ENCODE measurements at places on chromosomes 11 and 22.
A peak's percentile ranks its signal among the peaks of the same experiment; 100 is the strongest.

GRCh38 chr11:10208131-10208575 lies 85.9 kb downstream of the SBF2 start:
- no peak for DNase-seq

DNA sequence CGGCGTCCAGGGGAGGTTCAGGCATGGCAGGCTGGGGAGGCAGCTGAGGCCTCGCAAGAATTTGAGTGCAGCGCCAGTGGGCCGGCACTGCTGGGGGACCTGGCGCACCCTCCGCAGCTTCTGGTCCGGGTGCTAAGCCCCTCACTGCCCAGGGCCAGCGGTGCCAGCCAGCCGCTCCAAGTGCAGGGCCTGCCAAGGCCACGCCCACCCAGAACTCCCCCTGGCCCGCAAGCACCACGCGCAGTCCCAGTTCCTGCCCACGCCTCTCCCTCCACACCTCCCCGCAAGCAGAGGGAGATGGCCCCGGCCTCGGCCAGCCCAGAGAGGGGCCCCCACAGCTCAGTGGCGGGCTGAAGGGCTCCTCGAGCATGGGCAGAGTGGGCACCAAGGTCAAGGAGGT lies 2017.3 kb downstream of the LRRC4C start:
- DNase-seq, result no peak

DNA sequence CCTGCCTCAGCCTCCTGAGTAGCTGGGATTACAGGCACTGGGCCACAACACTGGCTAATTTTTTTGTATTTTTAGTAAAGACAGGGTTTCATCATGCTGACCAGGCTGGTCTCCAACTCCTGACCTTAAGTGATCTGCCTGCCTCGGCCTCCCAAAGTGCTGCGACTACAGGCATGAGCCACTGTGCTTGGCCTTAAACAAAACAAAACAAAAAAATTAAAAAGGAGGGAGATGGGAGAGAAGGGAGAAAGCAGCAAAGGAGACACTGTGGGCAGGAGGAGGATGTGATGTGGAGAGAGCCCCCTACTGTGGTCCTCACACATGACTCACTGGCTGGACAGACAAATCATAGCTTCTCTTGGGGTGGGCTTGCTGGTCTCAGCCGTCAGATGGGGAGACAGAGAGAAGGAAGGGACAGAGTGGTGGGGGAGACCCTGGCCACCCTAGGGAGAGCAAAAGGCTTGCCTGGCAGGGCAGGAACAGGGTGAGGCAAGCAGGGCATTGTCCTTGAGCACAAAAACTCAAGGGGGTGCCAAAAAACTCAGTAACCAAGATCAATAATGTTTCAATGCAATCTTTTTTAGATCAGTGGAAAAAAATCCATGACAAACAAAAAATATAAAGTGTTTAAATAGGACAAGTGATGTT lies 31.6 kb downstream of the TPST2 start:
- no peak for DNase-seq

GRCh38 chr11:119206511-119207414 lies 624 bp downstream of the CBL start:
- DNase-seq, result peak; percentile 11

DNA sequence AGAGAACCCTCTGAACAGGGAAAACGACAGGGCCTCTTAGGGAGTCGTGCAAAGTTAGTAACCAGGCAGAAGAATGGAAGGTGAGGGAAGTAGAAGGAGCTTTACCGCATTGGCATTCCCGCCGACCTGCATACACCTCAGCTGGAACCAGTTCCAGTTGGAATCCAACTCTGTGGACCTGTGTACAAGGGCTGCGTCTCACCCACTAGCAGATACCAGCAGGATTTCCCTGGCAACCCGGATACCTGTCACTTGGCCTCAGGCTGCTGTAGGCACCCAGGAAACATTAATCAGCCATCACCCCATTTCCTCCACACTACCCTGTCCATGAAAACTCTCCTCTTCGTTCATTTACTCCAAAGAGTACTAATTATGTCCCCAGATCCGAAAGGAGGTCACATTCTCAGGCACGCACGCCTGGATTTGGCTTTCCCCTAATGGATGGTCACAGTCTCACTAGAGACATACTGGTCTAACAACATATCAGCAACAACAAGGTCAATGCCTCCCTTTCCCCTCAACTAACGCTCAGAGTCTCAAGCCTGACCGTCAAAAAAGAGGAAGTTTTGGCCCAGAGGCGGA lies 842 bp downstream of the ARFGAP2 start:
- no peak for DNase-seq

GRCh38 chr11:65903068-65903481 lies 2.9 kb upstream of the FOSL1 start:
- DNase-seq, result no peak

GRCh38 chr22:42327462-42328129 lies 57.1 kb upstream of the TCF20 start:
- DNase-seq, result no peak

GRCh38 chr11:35725885-35726284 lies 63.3 kb downstream of the TRIM44 start:
- DNase-seq, result no peak

All from activated CD8-positive, alpha-beta memory T cell treated with anti-CD3 and anti-CD28 coated beads for 4 hours (primary cell).